ENCODE measurements at places on chromosomes 3 and 15.

- no peak for DNase-seq
These were observed 120.7 kb upstream of the TOPAZ1 start for GRCh38 chr3:44120721-44121582.

DNA sequence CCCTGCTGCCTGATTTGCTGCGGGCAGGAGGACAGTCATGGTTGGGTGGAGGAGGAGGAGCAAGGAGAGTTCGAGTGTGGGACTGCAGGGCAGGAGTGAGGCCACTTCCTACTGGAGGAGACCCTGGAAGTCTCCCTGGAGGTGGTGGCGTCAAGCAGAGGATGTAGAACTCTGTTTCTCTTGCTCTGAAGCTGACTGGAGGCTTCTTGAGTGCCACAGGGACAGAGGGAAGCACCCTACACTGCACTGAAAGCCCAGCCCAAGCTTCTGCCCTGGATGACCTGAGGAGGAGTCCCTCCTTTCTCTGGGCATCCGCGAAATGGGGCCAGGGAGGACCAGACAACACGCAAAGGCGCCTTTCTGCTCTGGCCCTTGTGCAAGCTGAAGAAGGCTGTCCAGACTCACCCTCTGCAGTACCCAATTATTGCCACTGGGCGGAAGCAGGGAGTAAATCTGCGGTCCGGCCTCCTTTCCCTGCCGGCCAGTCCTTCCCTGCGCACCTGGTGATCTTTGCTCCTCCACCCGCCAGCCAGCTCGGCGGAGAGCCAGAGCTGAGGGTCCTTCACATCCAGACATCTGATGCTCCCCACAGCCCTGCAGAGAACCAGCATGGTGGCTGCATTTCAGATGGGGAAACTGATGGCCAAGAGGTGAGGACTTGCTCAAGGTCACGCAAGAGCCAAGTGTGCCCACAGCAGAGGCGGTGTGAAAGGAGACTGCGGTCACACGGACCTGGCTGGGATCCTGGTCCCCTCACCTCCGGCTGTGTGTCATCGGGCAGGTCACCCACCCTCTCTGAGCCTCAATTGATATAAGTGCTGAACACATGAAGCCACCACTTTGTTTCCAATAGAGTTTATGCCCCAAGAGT, 207.1 kb downstream of the TBC1D2B start:
- DNase-seq = no peak

- DNase-seq = no peak
These were observed 42.1 kb downstream of the DNAJB8 start for GRCh38 chr3:128424508-128425069.

- no peak for DNase-seq
These were observed 76.4 kb upstream of the ETV5 start for GRCh38 chr3:186185194-186185787.

GRCh38 chr3:109382588-109382987, 45.2 kb upstream of the DPPA4 start:
- DNase-seq = no peak

GRCh38 chr3:133096900-133097613, 58.9 kb downstream of the TMEM108 start:
- no peak for DNase-seq

DNA sequence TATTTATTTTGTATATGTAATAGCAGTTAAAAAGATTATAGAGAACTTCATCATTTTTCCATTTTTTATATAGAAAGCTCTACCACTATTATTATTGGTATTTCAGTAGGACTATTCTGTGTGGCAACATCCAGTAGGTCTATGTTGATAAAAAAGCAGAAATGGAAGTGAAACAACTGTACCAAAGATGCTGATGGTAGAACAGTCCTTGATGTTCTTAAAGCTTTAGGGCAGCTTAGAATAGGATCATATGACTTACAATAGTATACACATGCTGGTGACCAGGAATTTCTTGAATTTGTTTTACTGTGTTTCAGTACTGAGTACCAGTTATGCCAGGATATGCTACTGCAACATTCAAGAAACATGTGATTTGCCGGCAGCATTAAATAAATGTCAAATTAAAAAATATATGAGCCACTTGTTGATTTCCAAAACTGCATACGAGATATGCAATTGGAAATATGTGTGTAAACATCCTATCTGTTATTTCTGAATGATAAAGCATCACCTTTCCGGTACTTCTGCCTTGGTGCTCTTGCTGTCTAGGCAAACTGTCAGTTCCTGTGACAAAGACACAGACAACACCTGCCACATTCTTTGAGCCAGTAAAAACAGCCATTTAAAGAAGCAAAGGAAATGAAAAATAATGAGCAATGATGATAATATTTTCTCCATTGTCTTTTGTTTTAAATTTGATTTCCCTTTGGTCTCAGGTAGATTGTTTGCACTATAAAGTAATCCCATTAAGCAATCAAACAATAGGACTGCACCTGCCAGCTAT, 649.2 kb downstream of the ZPLD1 start:
- DNase-seq = no peak

DNA sequence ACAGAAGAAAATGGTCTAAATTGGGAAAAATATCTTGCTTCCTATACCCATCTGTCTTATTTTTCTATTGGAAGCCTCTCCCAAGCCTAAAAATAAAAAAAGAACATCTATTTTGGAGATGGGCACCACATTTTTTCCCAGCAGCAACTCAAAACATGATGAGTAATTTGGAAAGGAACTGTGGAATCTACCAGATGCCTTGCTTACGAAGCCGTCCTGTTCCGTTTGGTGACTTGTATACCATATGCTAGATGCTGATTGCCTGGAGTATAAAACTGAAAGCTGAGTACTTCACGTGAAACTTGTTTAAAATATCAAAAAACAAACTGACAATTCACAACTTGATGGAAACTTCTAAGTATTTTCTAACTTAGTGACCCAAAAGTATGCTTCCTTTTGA, 491.0 kb downstream of the ROBO2 start:
- DNase-seq = no peak

DNA sequence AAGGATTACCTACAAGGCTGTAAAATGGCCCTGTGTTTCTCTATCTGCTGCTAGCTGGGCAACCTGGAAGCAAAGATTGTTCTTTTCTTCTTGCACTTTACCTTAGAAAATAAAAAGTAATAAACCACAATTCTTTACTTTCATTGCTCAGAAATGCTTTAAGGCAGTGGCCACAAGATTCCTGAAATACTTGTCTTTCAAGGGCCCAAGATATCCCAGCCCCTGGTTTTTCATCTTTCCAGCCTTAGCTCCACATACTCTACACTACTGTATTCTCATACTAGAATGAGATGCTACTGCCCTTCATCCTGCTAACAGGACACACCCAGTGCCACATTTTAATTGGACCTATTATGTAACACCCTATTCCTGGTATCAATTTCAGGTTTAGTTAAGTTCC, 78.9 kb downstream of the GTF2E1 start:
- no peak for DNase-seq

DNA sequence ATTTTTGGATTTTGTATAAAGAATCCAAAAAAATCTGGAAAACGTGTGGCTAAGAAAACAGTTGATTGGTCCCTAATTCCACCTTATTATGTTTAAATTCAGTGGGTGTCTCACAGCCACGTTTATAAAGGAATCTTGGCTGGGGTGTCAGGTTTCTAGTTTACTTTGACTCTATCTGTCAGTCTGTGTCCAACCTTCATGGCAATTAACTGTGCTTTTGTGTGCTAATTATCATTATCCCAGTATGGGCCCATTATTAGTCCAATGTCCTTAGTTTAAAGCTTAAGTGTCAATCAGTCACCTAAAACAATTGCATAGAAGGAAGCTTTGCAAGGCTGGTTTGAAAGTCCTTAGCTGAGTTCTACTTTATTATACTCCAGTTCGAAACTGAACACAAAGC, 3.7 kb upstream of the CNTN4 start:
- no peak for DNase-seq

GRCh38 chr15:81351651-81352050, 22.4 kb downstream of the TMC3 start:
- no peak for DNase-seq

GRCh38 chr15:67998599-67999133, 55.4 kb upstream of the PIAS1 start:
- DNase-seq = no peak

GRCh38 chr15:43998607-43999006, 171.8 kb downstream of the WDR76 start:
- no peak for DNase-seq

DNA sequence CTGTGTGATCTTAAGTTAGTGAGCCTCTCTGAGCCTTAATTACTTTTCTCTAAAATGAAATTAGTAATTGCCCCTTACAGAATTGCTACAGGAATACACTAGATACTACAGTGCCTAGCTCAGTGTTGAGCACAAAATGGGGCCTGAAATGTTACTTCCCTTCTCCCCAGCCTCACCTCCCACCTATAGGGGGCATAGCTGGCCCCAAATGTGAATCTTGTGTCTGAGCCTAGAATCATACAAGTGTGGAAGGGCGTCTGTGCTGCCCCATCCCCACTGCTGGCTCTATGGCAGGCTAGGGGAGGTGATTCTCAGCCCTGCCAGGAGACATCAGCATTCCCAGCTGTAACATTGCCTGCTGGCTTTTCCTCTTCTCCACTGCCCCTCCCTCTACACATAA, 42.7 kb downstream of the IFT122 start:
- no peak for DNase-seq

GRCh38 chr3:56488812-56489600, 20.7 kb upstream of the ERC2 start:
- no peak for DNase-seq

GRCh38 chr3:71208211-71209095, 375.1 kb downstream of the FOXP1 start:
- peak; percentile 76 for DNase-seq

- DNase-seq = no peak
These were observed 507 bp upstream of the AP3B2 start for GRCh38 chr15:82710208-82710555.

DNA sequence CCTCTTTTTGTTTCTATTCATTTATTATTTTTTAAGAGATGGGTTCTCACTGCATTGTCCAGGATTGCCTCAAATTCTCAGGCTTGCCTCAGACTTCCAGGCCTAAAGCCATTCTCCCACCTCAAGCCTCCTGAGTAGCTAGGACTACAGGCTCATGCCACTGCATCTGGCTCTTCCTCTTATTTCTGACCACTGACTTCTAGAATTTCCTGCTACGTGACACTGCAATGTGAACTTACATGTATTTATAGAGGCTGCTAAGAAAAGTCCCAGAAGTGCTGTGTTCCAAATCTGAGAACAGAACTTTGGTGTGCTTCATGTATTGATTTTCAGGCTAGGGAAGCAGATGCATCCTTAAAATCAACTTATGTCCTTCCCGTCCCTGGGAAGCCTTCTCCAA, 407.4 kb downstream of the RSL24D1 start:
- DNase-seq = no peak

GRCh38 chr3:39241561-39241960, 38.3 kb downstream of the CX3CR1 start:
- no peak for DNase-seq

DNA sequence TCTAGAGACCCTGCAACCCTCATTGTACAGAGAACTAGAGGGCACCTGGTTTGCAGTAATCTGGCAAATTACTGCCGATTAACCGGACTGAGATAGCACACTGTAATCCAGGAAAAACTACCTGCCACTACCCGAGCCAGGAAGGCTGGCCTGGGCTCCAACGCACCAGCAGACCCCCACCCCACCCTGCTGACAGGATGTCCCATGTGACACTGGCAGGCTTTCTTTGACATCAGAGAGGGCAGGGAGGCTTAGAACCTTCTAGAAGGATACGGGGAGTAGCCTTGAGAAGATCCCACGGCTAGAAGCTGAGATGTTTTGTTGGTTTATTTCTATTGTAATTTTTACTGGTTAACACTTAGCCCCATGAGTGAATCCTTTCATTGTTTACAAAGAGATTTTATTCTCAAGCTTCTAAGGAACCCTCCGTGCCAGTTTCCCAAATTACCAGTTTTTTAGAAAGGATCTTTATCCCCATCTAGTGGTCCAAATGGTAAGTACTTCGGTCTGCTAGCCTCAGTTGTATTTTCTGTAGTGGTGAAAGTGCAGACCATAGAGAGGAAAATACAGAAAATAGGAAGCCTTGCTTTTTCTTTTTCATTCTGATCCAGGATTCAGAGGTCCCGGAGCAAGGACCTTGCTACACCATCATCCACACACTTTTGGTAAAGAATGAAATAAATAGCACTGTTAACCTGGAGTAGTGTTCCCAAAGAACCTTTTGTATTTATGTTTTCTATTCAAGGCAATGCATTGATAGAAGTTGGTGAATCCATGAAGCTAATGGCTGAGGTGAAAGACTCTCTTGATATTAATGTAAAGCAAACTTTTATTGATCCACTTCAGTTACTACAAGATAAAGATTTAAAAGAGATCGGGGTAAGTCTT, 81.9 kb upstream of the ADAMTSL3 start:
- DNase-seq = no peak

GRCh38 chr3:49701388-49702077, 12.2 kb downstream of the RNF123 start:
- no peak for DNase-seq

DNA sequence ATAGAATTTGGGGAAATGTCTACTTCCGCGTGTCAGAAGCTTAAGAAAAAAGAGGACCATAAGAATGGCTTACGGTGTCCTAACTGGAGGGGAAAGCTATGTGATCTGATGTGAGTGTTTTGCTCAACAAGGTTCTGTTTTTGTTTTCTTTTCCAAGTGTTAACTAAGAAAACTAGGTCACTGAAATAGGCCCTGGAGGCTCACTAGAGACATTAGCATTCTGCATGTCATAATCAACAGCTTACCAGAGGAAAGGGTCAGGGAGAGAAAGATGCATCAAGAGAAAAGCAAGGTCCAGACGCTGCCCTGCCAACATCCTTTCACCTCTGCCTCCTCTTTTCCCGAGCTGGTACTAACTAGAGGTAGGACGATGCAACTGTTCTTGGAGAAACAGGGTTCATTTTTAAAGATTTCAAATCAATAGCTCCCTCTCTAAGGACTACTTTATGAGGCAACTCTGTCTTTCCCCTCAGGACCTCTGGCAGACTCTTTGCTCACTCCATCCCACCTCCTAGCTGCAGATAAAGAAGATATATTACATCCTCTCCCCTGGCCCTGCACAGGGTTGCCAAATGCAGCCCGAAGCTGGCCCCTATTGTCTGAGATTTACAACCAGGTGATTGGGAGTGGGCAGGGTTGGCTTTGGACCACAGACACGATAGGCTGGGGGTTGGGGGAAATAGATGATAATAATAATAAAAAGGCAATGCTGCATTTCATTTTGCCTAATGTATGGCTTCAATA, 209.9 kb upstream of the SLC2A2 start:
- no peak for DNase-seq

All from NCI-H1417 treated with DMSO at 0.1 percent for 48 hours (cell line).